ENCODE measurements at places on chromosomes 1 and 21.

- DNase-seq: no peak
Measured at GRCh38 chr1:169457443-169457842, 28.3 kb downstream of the SLC19A2 start.

DNA sequence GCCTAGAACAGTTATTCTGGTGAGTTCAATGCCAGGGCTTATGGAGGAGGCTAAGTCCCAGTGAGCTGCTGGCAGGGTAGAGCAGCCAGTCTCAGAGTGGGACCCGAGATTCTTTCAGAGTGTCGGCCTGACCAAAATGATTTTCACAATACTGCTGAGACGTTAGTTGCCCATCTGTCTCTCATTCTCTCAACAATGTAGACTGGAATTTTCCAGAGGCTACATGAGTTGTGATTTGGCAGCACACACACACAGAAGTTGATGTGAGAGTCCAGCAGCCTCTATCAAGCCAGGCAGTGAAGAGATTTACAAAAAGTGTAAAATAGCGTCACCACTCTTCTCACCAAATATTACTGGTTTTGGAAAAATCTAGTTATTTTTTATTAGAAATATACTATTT, 21.7 kb downstream of the CACNA1S start:
- DNase-seq: no peak

DNA sequence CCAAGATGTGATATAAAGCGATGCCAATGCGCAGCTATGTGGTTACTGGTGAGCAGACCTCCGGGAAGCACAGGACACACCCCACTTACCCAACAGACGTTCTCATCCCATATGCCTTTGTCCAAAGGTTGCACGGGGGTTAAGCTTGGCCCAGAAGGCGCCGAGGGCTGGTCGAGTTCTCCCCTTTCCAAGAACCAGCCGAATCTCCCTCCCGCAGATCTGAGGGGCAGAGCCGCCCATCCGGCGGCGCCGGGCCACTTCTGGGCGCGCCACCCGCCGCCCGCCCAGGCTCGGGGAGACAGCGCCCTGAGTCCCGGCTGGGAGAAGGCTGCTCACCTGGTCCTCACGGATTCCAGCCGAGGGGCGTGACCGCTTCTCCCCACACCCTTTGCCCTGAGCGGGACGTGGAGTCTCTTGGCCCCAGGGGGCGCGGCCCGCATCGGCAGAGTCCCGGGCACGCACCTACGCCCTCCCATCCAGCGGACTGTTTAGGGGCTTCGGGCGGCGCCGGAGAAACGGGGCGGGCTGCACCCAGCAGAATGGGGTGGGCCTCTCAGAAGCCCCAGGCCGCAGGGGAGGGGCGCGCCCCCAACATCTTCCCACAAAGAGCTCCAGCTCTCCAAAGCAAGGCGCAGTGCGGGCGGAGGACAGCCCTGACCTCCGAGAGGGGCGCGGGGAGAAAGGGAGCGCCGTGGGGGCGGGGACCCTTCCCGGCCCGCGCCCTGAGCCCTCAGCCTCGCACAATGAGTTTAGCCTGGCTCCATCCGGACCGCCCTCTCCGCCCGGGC, 615 bp downstream of the GPR161 start:
- peak; percentile 28 for DNase-seq

DNA sequence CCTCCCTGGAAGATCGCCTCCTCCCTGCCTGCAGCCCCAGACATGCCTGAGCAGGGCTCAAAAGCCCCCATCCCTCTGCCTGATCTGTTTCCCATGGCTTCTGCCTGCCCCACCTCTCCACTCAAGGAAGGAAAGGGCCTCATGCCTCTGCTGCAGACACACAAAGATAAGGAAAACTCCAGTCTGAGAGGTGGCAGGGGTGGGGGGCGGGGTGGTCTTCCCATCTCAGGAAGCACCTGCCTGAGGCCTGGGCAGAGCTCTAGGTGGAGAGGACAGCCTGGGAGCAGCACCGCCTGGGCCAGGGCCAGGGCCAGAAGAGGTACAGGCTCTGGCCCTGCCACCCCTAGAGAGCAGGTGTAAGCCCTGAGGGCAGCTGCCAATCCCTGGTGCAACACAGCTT, 4.1 kb upstream of the GJB3 start:
- no peak for DNase-seq

DNA sequence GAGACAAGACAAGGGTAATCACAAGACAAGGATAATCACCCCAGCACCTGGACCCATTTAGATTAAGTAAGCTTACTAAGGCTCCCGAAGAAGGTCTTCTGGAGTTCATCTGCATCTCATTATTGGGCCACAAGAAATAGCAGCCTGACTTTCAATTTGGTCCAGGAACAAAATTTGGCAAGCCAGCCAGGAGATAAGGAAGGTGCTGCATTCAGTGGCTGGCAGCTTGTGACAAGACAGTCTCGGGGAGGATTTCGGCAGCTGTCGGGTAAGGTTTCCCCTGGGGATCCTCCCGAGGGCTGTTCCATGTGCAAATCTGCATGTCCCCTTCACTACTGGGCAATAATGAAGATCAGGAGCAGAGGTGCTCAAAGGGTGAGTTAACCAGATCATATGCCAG, 195.2 kb downstream of the FCRL5 start:
- no peak for DNase-seq

DNA sequence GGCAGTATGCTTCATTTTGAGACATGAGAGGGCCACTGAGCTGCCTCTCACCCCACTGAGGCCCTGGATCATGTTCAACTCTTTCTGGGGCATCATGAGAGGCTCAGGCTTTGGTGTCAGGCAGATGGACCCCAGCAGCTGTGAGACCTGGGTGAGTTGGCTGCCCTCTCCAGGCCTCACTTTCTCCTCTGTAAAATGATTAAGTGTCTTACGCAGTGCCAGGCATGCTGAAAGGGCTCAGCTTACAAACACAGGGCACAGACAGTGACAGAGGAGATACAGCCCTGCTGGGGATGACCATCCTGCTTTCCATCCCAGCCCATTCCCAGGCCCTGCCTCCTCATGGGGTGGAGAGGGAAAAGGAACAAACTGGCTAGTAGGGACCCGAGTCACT, 387.4 kb downstream of the MATN1 start:
- no peak for DNase-seq

DNA sequence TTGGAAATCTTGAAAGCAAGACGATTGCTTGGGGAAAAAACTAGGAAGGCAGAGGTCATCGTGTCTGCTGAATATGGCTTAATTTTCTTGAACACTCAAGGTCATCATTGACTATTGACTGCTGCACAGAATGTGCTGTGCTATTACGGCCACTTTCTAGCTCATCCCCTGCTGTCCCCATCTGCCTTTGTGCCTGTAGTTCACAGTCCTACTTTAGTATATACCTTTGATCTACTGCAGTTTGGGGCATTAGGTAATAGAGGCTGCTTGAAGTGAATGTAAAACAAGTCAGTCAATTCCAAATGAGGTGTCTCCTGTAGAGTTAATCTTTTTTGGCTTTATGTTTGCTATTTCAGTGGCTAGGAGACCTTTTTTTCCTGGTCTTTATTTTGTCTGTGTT, 8.3 kb downstream of the RAB4A start:
- DNase-seq: no peak

GRCh38 chr21:30990514-30991262, 47.6 kb downstream of the KRTAP19-8 start:
- DNase-seq: no peak

DNA sequence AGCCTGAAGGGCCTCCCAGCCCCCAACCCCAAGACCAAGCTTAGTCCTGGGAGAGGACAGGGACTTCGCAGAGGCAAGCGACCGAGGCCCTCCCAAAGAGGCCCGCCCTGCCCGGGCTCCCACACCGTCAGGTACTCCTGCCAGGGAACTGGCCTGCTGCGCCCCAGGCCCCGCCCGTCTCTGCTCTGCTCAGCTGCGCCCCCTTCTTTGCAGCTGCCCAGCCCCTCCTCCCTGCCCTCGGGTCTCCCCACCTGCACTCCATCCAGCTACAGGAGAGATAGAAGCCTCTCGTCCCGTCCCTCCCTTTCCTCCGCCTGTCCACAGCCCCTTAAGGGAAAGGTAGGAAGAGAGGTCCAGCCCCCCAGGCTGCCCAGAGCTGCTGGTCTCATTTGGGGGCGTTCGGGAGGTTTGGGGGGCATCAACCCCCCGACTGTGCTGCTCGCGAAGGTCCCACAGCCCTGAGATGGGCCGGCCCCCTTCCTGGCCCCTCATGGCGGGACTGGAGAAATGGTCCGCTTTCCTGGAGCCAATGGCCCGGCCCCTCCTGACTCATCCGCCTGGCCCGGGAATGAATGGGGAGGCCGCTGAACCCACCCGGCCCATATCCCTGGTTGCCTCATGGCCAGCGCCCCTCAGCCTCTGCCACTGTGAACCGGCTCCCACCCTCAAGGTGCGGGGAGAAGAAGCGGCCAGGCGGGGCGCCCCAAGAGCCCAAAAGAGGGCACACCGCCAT, 21.9 kb upstream of the ARF1 start:
- DNase-seq: no peak

- no peak for DNase-seq
Measured at GRCh38 chr1:246794048-246794827, 70.0 kb downstream of the SCCPDH start.

- no peak for DNase-seq
Measured at GRCh38 chr1:54962612-54963395, 17.6 kb upstream of the TMEM61 start.

DNA sequence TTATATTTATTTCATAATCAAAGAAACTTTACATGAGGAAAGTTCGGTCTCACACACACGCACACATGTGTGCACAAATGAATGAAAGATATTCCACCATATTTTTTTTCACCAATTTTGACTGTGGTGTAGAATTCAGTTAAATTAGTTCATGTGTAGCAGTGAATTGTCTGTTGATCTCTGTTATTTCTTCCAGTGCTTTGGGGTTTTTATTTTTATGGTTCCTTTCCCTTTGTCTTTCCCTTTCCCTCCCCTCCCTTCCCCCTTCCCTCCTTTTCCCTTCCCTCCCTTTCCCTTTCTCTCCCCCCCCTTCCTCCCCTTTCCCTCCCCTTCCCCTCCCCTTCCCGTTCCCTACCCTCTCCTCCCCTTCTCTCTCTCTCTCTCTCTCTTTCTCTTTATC, 8.9 kb downstream of the RYR2 start:
- DNase-seq: no peak

DNA sequence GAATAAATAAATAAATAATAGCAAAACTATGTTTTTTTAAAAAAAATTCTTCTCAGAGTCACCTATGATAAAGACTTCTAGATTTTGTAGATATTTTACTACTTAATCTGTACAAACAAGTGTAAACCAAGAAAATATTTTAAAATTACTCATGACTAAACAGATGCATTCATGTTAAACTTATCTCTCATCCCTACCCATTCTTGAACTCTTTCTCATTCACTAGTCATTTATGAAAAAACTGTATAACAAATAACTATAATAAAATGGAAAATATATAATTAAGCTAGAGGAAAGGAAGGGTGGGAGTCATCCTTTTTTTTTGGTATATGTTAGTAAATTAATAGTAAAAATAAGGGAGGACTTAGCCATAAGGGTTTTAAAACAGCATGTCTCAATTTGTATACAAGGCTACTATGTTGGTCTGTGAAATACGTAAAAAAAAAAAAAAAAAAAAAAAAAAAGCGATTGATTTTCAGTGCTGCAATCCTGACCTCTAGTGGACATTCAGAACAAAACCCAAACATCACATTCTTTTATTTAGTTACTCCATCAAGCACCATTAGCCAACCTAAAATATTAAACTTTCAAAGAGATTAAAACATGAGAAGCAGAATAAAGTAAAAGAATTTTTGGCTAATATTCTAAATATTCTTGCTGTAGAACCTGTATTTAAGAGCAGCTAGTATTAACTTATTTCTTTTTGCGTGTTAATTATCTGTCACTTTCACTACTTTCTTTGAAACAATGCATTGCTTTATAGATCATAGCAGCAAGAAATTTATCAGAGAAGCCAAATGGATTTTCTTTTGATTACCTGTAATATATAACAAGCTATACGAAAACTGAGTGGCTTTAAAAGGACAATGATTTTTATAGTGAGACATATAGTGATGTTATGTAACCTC, 255.8 kb upstream of the CACYBP start:
- peak; percentile 76 for DNase-seq

- DNase-seq: no peak
Measured at GRCh38 chr1:48563021-48563420, 91.0 kb upstream of the SPATA6 start.

DNA sequence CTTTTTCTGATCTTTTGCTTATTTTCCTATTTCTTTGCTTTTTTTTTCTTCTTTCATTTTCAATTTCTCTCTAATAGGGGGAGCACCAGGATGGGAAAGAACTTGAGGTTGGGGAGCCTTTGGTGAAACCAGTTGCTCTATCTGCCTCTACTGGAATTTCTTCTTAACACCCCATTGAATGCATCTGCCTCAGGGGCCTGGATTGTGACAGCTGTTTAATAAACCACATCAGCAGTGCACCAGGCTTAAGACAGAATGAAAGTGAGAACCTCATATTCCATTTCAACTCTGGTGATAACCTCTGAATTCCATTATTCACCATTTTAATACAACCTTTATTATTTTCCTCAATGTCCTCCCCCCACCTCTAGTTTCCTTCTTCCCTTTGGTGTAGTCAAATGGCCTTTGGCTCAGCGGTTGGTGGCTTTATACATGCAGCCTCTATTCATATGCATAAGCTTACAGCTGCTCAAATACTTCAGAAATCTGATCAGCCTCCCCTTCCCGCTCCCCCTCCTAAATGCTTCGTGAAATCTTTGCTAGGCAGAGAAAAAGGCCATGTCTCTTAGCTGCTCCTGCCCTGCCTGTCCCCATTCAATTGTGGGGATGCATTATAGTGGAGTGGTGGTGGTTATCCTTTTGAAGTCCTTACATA, 537.3 kb upstream of the PLXNA2 start:
- DNase-seq: no peak

DNA sequence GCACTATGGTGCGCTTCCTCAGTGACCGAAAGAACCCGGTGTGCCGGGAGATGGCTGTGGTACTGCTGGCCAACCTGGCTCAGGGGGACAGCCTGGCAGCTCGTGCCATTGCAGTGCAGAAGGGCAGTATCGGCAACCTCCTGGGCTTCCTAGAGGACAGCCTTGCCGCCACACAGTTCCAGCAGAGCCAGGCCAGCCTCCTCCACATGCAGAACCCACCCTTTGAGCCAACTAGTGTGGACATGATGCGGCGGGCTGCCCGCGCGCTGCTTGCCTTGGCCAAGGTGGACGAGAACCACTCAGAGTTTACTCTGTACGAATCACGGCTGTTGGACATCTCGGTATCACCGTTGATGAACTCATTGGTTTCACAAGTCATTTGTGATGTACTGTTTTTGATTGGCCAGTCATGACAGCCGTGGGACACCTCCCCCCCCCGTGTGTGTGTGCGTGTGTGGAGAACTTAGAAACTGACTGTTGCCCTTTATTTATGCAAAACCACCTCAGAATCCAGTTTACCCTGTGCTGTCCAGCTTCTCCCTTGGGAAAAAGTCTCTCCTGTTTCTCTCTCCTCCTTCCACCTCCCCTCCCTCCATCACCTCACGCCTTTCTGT, 7.3 kb upstream of the PIGV start:
- DNase-seq: no peak

All from choroid plexus epithelial cell (primary cell).